Stimulated activated CD8-positive, alpha-beta memory T cell treated with anti-CD3 and anti-CD28 coated beads, Interleukin-7, amount 100 ng/mL, for 1 hour (primary cell): ENCODE measurements at places on chromosomes 5 and 9.

DNA sequence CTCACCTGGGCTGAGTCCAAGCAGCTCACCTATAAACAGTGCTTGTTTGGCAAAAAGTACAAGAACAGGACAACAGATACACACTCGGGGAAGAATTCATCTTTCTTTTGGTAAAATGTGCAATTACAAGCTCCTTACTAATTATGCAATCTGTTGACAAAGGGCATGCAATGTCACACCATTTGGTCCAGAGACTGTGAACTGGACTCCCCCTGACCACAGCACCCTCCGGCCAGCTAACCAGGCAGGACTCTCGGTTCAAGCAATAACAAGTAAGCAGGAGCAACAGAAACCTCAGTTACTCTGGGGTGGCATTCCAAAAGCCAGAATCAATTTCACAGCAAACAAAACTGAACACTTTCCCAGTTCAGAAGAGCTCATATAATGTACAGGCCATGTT lies 113.8 kb downstream of the GNAQ start:
- DNase-seq, result no peak

- no peak for DNase-seq
Observed at GRCh38 chr5:95284572-95285408, at the start of gene MCTP1. MCTP1 (minus strand) TSS chr5:95285094.

DNA sequence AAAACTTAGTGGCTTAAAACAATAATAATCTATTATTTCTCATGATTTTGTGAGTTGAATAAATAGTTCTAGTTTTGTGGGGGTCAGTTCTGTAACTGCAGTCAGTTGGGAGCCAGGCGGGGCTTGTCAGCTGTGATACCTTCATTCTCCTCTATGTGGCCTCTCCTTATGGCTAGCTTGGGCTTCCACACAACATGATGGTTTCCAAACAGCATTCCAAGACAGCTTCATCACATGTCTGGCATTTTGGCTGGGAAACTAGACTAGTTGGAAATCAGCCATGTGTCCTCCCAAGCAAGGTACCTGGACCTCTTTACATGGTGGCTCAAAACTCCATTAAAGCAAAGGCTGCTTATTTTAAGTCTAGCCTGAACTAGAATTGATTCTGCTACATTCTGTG lies 61.4 kb upstream of the RANBP3L start:
- no peak for DNase-seq

DNA sequence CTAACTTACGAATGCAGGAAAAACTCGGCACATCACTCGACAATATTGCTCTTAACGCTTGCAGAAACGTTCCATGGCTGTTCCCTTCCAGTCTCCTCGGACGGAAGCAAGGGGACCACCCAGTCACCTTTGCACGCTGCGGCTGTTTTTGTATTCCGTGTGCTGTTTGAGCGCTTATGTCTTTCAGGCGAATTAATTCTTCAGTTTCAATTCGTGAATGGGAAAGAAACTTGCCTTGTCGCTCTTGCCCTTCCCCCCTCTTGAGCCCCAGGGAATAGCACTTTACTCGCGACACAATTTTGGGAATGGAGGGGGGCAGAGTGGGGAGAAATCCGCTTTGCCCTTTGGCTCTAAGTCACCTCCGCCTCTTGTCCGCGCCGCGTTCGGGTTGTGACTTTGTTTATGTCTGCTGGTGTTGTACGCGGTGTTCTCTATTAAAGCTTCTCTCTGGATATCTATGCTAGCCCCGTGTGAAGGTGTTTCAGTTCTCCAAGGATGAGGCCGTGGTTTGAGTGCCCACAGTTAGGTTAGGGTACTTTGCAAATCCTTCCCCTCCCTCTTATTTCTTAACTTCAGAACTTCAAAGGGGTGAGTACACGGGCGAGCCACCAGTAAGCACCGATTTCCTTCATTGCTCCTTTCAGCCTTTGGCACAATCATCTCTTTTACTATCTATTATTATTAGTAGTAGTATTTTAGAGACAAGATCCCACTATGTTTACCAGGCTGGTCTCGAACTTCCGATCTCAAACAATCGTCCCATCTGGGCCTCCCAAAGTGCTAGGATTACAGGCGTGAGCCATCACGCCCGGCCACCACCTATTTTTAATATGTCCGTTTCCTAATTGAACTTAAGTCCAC lies 2.7 kb downstream of the FOXB2 start:
- no peak for DNase-seq

DNA sequence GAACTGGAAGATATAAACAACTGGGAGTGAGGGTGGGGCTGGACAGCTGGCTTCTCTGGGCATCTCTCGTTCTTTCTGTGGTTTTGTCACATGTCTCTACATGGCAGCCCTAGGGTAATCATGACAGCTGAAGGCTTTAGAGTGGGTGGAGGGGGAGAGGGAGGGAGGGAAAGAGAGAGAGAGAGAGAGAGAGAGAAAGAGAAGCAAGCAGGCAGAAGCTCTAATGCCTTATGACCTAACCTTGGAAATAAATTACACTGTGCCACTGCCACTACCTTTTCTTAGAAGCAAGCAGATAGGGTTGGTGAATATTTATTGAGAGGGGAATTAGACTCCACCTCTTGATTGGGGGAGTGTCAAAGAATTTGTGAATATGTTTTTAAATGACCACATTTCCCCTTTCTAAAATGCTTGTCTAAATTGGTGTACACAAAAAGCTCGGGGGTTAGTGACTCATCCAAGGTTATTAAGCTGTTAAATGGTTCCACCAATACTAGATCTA lies 2.6 kb upstream of the DAPK1 start:
- DNase-seq, result no peak

GRCh38 chr5:100418231-100418630 lies 116.9 kb upstream of the FAM174A start:
- DNase-seq, result no peak

- DNase-seq, result no peak
Observed at GRCh38 chr5:79834098-79834753, 144.6 kb downstream of the CMYA5 start.

GRCh38 chr5:96861076-96861475 lies 15.2 kb upstream of the ERAP2 start:
- no peak for DNase-seq

DNA sequence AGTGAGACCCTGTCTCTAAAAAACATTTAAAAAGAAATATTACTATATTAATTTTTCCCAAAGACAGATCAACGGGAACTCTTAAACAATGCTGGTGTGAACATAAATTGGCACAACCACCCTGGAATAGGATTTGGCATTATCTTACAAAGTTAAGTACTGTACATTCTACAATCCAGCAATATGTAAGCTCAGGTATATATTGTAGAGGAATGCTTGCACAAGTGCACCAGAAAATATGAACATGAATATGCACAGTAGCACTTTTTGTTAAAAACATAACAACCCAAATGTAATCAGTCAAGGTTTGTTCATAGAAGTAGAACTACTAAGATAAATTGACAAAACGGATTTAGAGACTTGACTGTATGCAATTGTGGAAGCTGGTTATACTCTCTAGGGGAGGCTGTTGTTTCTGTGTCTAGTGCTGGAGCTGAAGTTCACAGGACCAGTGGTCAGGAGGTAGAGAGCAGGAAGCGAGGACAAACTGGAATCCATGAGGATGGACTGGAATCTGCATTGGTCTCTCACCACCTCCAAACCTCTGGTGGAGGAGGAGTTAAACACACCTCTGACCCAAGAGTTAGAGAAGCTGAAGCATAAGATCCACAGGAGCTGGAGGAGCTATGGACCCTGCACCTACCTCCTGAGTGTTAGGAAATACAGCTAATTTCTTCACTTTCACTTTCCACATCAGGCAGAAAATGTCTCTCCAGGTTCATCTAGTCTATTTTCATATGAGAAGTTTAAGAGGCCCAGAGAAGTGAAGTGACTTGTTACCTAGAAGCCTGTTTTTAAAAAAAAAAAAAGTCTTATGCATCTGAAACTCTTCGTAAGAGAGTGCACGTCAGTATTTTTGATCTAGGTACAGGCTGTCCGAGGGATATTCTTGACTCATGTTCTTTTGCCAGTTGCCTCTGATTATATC lies 20.3 kb upstream of the RIC1 start:
- no peak for DNase-seq

GRCh38 chr9:89562186-89562814 lies 42.5 kb upstream of the GADD45G start:
- DNase-seq, result no peak

- no peak for DNase-seq
Observed at GRCh38 chr5:158013939-158014338, 155.0 kb upstream of the CLINT1 start.

DNA sequence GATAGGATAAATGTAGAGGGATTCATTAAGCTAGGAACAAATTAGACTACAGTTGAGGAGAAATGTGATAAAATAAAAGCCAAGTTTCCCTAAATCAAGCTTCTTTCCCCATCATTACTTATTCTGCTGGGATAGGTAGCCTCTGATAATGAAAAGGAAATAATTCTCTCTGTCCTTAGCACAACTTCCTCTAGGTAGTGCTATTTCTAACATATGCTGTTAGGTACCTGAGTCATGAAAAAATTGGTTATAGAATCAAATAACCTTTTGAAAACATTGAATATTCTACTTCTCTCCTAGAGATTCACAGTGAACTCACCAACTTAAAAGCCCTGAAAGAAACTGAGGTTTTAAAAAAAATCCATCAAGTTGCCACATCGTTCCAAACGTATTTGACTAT lies 1793.1 kb downstream of the EFNA5 start:
- no peak for DNase-seq

- no peak for DNase-seq
Observed at GRCh38 chr5:98793223-98793622, 19.8 kb downstream of the RGMB start.

- no peak for DNase-seq
Observed at GRCh38 chr5:23614422-23614821, 107.0 kb downstream of the PRDM9 start.

- DNase-seq, result no peak
Observed at GRCh38 chr9:75866273-75866871, 24.1 kb upstream of the PCSK5 start.

DNA sequence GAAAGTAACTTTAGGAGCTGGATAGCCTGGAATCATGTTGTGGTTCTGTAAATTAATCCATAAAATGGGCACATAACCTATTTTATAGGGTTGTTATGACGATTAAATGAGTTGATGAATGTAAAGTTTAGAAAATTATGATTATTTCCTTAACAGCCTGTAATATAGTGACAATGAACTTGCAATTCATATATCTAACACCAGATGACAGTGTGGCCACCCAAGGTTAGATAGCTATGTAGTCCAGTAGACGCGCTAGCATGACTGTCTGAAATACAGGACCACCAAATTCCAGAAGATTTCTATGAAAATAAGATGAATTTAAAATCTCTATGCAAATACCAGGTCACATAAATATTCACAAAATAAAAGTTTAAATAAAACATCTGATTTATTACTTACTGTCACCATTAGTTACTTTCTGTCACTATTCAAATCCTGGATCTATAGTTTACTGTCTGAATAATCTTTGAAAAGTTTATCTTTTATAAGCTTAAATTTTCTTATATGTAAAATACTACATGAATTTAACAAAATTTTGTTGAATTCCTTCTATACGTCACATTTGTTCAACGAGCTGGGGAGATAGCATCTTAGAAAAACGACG lies 26.1 kb upstream of the MACIR start:
- no peak for DNase-seq

DNA sequence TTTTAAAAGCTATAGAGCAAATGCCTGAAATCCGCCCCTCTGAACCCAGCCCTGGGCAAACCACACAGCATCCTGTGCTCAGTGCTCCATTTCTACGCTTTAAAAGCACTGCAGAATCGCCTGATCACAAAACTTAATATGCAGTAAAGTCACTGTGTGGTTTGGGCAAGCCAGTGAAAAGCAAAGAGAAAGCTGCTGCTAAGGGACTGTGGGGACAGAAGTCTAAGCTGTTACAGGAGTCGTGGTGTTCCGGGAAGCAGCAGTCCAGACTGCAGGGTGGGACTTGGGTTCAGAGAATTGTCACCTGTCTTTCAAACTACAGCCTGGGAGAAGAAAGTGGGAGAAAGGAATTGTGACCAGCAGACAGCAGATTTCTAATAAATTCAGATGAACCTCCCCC lies 8.2 kb downstream of the RAPGEF1 start:
- DNase-seq, result no peak

GRCh38 chr9:91029650-91030361 lies 228.2 kb downstream of the SYK start:
- no peak for DNase-seq

GRCh38 chr9:106149956-106150355 lies 455.6 kb downstream of the TMEM38B start:
- no peak for DNase-seq

GRCh38 chr9:86563350-86563749 lies 209.1 kb upstream of the TUT7 start:
- DNase-seq, result no peak

- no peak for DNase-seq
Observed at GRCh38 chr5:35306716-35307365, 76.6 kb upstream of the PRLR start.

DNA sequence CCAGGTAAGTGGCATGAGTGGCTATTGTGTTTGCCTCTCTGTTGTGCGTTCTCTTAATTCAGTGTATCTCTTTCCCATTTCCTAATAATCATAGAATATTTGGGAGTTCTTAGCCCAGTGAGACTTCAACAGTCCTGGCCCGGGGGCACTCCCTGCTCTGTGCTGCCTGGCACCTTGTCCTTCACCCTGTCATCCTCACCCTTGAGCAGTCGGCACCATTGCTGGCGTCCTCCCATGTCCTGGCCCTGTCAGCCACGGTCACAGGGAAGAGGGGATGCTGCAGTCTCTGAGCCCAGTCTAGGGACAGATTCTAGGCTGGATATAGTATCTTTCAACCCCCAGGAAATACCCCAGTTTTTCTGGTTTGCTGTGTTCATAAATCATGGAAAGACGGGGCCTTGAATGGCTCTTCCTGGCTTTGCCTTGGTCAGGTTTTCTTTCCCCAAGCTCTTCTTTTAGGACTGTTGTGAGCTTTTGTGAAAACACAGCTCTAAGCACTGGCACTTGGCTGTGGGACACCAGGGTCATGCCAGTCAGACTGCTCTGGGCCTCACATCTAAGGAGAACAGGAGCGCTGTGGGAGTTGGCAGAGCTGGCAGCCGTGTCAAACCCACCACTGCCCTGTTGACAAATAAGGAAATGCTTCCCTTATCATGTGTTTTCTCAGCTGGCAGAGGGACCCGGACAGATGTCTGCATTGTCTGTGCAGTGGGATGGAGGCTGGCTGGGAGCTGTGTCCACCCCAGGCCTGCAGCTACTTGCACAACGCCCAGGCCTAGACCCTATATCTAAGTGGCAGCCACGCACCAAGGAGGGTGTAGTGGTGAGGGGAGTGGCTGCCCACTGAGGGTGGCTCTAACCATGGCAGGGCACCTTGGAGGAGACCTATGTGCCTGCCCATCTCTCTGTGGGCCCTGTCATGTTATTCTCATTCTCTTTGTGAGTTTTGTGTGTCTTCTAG lies 378.6 kb downstream of the ICE1 start:
- DNase-seq, result no peak

GRCh38 chr5:132498152-132498551 lies 7.6 kb upstream of the IRF1 start:
- DNase-seq, result no peak

- no peak for DNase-seq
Observed at GRCh38 chr9:14231196-14231990, 82.5 kb downstream of the NFIB start.
